NB4 (cell line): ENCODE measurements at places on chromosomes 5 and 9.
A peak's percentile ranks its signal among the peaks of the same experiment; 100 is the strongest.

DNA sequence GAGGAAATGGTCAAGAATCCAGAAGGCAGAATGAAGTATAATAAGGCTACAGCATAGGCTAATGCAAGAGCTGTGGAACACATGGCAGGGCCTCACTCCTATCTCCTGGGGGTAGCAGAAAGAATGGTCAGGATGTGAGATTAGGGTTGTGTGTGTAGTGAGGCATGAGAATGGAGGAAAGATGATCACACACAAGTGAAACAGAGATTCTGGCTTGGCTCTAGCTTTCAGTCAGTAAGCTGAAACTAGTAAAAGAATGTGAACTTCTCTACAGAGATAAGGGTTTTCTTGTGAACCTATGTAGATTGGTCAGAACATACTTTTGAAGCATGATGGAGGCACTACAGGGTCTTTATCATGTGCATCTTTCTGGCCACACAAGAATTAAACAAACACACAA, 298.8 kb downstream of the ASTN2 start:
- no peak for DNase-seq

DNA sequence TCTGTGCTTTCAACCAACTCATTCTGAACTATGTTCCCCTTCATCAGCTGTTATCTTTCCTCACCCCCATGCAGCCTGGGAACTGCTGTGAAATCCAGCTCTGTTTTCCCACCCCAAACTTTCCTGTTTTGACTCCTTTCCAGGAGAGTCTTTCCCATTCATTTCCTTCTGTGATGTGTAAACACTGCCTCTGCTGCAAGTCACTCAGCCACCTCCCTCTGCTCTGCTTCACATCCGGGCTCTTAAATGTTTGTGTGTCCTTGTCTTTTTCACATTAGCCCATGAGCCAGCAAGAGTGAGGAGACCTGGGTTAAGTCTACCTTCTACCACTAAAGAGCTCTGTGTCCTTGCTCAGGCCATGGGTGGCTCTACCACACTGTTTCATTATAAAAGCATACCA, 137.5 kb downstream of the ICE1 start:
- no peak for DNase-seq

GRCh38 chr5:54673523-54674225, 156.1 kb downstream of the SNX18 start:
- DNase-seq = peak; percentile 78

GRCh38 chr5:113531481-113532159, 18.1 kb downstream of the YTHDC2 start:
- DNase-seq = no peak

DNA sequence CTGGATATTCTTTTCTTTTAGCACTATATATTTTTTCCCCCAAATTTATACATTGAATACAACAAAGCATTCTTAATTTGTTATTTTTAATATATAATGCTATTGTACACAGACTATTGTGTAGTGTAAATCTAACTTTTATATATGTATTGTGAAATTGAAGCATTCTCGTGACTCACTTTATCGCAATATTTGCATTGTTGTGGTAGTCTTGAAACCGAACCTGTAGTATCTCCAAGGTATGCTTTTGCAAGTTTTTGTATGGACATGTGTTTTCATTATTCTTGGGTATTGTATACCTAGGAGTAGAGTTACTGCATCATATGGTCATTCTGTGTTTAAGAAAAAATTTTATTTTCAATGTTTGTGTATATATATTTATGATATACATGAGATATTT, 49.6 kb downstream of the NSD1 start:
- no peak for DNase-seq

DNA sequence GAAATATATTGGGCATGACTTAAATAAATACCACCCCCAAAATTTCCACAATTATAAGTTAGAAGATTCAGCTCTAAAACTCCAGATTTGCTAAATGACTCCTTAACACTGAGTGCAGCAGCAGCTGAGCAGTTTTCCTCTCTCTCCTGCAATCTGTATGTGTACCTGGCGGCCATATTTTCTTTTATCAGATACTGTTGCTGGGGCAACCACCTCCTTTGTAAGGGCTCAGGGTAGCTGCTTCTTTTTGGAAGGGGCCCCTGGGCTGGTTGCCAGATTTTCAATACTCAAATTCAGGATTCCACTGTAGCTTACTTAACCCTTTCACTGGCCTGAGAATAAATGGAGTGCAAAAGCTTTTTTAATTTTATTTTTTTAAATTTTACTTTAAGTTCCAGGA, 197.0 kb downstream of the TAF11L14 start:
- DNase-seq = no peak

DNA sequence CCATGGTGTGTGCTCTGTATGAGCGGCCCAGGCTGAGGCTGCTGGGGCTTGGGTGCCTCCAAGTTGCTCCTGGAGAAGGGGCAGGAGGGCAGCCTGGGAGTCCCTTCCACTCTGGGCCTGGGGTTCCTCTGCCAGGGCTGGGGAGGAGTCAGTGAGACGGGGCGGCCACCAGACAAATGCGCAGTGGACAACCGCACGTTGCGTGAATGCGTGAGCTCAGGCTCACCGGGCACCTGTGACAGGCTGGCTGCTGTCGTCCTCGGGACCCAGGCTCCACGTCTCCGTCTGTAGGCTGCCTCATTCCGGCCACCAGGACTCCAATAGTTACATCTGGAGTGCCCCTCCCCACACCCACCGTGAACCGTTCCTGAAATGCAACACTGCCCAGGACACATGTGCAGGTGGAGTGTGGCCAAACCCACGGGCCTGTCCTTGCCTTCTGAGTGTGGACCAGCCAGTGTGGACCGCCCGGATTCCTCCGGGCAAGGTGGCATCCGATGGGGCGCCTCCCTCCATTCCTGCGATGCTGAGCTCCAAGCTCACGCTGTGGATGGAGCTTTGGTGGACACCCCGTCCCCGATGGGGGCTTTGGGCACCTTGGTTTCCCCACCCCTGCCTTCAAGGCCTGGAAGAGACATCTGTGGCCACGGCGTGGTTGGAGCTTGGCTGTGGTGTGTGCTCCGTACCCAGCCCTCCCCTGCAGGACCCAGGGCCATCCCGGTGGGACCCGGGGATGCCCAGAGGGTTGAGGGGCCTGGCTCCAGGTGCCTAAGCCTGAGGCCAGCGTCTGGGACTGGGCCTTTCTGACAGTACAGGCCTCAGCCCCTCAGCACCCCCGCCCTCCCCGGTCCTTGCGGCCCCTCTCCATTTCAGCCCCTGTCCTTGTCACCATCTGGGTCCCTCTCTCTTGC, 34.0 kb upstream of the RXRA start:
- DNase-seq = no peak

- DNase-seq = no peak
These were observed 22.7 kb upstream of the CATSPER3 start for GRCh38 chr5:134945041-134945440.

DNA sequence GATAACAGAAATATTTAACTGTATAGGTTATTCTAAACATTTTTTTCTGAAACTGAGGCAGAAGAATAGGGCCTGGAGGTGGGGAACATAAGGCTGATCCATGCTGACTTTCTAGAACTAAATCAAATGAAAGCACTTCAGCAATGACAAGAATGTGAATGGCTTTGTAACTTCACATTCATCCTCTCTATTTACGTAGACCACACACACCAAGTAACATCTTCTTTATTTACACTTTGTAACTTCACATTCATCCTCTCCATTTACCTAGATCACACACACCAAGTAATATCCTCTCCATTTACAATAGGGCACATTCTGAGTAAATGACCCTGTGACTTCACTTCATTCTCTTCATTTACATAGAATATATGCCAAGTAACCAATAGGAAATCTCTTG, 251.8 kb upstream of the CDH9 start:
- no peak for DNase-seq
